Stimulated activated CD8-positive, alpha-beta memory T cell treated with anti-CD3 and anti-CD28 coated beads, Interleukin-2, amount 100 ng/mL, for 1 hour (primary cell): ENCODE measurements at places on chromosomes 5 and 9.

DNA sequence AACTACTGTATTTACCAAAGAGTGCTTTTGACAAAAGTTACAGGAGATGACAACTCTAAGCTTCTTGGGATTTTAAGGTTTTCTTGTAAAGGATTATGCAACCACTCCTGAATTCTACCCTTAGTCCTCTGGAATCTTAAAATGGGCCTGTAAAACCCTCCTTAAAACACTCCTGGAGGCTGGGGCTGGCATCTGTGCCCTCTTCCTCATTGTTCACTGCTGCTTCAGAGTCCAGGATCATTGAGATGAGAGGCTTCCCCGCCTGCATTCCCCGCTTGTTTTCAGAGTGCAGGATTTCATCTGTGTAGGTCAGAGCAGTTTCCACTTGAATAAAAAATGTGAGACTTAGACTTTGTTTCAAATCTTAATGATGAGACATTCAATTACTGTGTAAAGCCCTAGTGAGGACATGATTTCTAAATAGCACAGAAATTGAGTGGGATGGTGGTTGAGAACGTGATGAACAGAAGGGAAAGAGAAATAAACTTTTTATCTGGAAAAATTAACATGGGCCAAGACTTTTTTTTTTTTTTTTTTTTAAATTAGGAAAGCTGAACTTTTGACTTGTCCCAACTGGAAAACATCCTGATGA is 40.4 kb downstream of the PCSK5 start:
- no peak for DNase-seq

- no peak for DNase-seq
Measured at GRCh38 chr9:32423371-32423770, 38.9 kb downstream of the ACO1 start.

- DNase-seq = no peak
Measured at GRCh38 chr5:16321284-16321683, 141.7 kb upstream of the MARCHF11 start.

DNA sequence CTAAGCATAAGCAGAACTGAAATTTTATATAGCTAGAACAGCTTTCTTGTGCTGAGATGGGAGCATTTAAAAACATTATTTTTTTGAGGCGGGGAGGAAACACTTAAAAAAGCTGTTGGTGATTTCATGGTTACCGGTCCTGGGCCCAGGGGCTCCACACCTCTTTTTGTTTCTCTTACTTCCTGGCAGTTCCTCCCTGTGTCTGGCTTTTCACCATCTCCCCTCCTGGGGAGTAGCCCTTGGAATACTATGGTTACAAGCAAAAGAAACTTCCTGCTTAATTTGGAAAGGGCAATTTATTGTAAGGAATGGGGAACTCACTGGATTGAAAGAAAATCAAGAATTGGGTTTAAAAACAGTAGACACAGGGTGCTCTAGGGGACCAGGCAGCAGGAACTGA is 105.1 kb downstream of the SLC24A2 start:
- no peak for DNase-seq

GRCh38 chr5:62299600-62299999 is 6.4 kb upstream of the KIF2A start:
- DNase-seq = no peak

- no peak for DNase-seq
Measured at GRCh38 chr5:1007221-1007680, 1.4 kb upstream of the NKD2 start.

DNA sequence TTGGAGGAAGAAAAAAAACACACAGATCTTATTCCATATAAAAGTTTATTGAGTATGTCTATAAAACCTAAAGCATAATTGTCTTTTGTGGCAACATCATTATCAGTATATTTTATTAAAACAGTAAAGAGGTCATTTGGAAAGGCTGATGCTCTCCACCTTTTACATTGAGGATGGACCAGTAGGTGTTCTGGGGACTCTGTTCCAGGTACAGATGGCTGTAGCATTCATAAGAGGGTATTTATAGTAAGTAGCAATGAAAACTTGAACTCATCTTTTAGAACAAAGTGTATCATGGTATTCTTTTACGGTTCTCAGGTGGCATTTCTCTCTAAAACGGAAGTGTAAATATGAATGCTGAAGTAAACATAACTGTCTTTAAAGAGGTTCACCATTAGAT is 1.8 kb downstream of the GABRA6 start:
- no peak for DNase-seq
